ENCODE measurements at places on chromosomes 5 and 9. TPM values are rescaled to one million over a fixed set of nuclear protein-coding genes. Genes with fewer than 3 reads are reported as not detected.

- H3K27me3 ChIP-seq: no peaks in the 10 kb centered on the region
- no peak overlapping the region for H3K4me3 ChIP-seq
- no peak overlapping the region for H3K27ac ChIP-seq
- no peaks in the 10 kb centered on the region for H3K36me3 ChIP-seq
Measured at GRCh38 chr5:96177303-96177869, 215.7 kb upstream of the ELL2 start.

- no peak overlapping the region for H3K27ac ChIP-seq
- no peaks in the 10 kb centered on the region for H3K36me3 ChIP-seq
- H3K4me1 ChIP-seq: no peaks in the 10 kb centered on the region
- H3K27me3 ChIP-seq: no peaks in the 10 kb centered on the region
Measured at GRCh38 chr9:97889941-97890887, 32.1 kb downstream of the TRMO start.

GRCh38 chr9:137252555-137253506, 1.7 kb downstream of the STPG3 start:
- H3K36me3 ChIP-seq: no peaks in the 10 kb centered on the region
- no peak for DNase-seq

- H3K36me3 ChIP-seq: no peaks in the 10 kb centered on the region
- H3K4me3 ChIP-seq: no peak overlapping the region
- no peaks in the 10 kb centered on the region for H3K27me3 ChIP-seq
- no peak for DNase-seq
- no peak overlapping the region for H3K27ac ChIP-seq
- H3K4me1 ChIP-seq: no peaks in the 10 kb centered on the region
Measured at GRCh38 chr5:164504141-164504772, 998.8 kb downstream of the MAT2B start.

GRCh38 chr5:164335837-164336236, 830.4 kb downstream of the MAT2B start:
- H3K36me3 ChIP-seq: no peaks in the 10 kb centered on the region
- H3K4me3 ChIP-seq: no peak overlapping the region
- no peak for DNase-seq
- H3K4me1 ChIP-seq: peaks cover 5% of the 10 kb centered on the region
- H3K27ac ChIP-seq: no peak overlapping the region
- no peaks in the 10 kb centered on the region for H3K27me3 ChIP-seq

DNA sequence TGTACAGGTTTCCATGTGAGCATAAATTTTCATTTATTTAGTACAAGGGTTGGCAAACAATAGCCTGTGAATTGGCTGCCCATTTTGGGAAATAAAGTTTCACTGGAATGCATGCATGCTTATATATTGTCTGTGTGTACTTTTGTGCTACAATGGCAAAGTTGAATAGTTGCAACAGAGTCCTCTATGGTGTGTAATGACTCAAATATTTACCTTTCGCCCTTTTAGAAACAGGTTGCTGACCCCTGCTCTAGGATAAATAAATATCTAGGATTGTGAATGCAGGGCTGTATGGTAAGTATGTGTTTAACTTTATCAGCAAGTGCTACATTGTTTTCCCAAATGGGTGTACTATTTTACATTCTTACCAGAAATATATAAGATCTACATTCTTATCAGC, 47.2 kb downstream of the XRCC4 start:
- H3K27me3 ChIP-seq: no peaks in the 10 kb centered on the region
- no peak overlapping the region for H3K4me3 ChIP-seq
- H3K36me3 ChIP-seq: no peaks in the 10 kb centered on the region

DNA sequence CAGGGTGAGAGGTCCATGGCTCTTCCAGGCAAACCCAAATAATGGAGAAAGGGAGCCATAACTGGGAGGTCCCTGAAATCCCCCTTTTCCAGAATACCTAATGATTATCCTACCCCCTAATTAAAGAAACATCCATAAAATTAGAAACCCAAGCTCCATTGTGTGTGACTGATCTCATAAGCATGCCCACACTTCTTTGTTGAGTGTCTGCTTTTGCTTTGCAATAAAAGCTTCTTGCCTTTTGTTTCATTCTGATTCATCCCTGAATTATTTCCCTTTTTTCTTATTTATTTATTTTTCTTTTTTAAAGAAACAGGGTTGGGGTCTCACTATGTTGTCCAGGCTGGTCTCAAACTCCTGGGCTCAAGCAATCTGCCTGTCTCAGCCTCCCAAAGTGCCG, 33.1 kb downstream of the BTF3 start:
- H3K4me1 ChIP-seq: no peaks in the 10 kb centered on the region
- H3K4me3 ChIP-seq: no peak overlapping the region
- peak; percentile 7 for DNase-seq
- no peak overlapping the region for H3K27ac ChIP-seq

- H3K4me1 ChIP-seq: peaks cover 12% of the 10 kb centered on the region
- H3K4me3 ChIP-seq: no peak overlapping the region
- H3K27ac ChIP-seq: no peak overlapping the region
- H3K36me3 ChIP-seq: no peaks in the 10 kb centered on the region
- DNase-seq: no peak
Measured at GRCh38 chr5:153640293-153640692, 149.8 kb downstream of the GRIA1 start.

DNA sequence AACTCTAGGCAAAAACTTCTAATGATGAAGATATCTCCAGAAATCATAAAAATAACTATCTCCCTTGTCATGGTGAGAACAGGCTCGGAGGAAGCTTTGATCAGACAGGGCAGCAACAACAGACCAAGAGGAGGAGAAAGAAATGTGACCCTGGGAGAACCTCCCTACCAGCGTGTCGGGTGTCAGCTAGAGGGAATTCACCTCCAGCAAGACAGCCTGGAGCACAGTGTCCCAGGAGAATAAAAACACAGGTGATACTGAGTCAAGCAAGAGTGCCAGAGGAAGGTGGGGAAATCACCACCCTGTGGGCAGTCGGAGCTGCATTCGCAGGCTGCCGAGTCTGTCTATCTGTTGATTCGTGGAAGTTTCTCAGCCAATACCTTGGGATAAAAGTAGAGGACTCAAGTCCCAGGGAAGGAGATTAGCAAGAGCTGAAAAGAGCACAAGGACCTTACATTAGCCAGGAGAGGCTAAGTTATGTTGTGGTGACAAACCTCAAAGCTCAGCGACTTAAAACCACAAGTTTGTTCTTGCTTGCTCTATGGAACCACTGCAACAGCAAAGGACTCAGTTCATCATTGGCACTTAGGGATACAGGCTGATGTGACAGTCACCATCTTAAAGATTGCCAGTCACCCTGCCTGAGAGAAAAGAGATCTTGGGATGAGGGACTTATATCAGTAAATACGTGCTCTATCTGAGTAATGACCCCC, 598.3 kb downstream of the CCDC171 start:
- no peak overlapping the region for H3K4me3 ChIP-seq
- peaks cover 5% of the 10 kb centered on the region for H3K4me1 ChIP-seq
- no peaks in the 10 kb centered on the region for H3K27me3 ChIP-seq
- no peaks in the 10 kb centered on the region for H3K36me3 ChIP-seq

DNA sequence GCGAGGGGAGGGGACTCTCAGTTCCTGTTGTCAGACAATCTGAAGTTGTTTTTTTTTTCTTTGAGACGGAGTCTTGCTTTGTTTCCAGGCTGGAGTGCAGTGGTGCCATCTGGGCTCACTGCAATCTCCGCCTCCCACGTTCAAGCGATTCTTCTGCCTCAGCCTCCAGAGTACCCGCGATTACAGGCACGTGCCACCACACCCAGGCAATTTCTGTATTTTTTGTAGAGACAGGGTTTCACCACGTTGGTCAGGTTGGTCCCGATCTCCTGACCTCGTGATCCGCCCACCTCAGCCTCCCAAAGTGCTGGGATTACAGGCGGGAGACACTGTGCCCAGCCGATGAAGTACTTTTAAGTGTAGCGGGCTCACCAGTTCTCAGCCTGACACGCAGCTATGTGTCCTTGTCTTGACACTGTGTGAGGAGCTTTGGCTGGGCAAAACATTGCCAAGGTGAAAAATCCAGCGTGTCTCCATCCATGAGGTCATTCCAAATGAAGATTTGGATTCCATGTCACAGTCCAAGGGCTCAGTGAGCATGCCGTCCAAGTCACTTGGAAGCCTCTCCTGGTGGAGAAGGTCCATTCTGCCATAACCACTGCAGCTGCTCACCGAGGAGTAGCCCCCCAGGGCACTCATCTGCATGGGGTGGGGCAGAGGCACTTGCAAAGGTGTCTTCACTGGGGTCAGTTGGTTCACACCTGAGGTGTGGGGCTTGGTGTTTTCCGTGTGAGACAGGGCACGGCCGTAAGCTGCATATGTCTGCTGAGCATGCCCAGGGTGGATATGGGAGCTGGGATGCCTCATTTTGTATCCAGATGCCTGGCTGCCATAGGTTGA, 32.0 kb downstream of the OR2V1 start:
- no peaks in the 10 kb centered on the region for H3K36me3 ChIP-seq
- H3K27ac ChIP-seq: no peak overlapping the region

OCLN gene
- 0.83 TPM for total RNA-seq

TRIM36 gene
- total RNA-seq: 2.6 TPM

ABO gene
- 1.5 TPM for total RNA-seq

ENTREP1 gene
- 20.2 TPM for total RNA-seq

FOXD4 gene
- 0.42 TPM for total RNA-seq

GABRA6 gene
- total RNA-seq: not detected
